ENCODE measurements at places on chromosomes 16 and 17. TPM values are rescaled to one million over a fixed set of nuclear protein-coding genes. Genes with fewer than 3 reads are reported as not detected.

GRCh38 chr16:50695017-50696000, 1.9 kb downstream of the NOD2 start:
- DNase-seq, result peak; percentile 77

GRCh38 chr16:13471036-13471435, 448.9 kb upstream of the ERCC4 start:
- DNase-seq, result no peak

DNA sequence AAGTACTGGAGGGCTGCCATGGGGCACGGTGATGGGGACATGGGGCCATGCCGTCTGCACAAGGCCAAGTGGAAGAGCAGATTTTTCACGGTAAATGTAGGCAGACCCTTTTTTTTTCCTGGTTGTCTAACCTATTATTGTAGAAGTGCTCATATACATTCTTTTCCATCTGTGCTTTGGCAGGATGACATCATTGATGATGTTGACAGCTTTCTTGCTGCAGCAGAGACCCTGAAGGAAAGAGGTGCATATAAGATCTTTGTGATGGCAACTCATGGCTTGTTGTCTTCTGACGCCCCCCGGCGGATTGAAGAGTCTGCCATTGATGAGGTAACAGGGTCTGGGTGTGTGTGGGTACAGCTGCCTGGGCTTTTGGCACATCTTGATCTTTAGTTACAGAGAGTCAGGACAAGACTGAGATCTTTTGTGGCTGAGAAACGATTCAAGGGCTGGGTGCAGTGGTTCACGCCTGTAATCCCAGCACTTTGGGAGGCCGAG, 23.3 kb upstream of the SLC5A10 start:
- no peak for DNase-seq

- no peak for DNase-seq
These were observed 18.2 kb downstream of the WFDC1 start for GRCh38 chr16:84312783-84313382.

GRCh38 chr17:21370430-21370829, 5.7 kb upstream of the KCNJ12 start:
- no peak for DNase-seq

GRCh38 chr17:38789185-38789584, 10.2 kb downstream of the PIP4K2B start:
- DNase-seq, result no peak

DNA sequence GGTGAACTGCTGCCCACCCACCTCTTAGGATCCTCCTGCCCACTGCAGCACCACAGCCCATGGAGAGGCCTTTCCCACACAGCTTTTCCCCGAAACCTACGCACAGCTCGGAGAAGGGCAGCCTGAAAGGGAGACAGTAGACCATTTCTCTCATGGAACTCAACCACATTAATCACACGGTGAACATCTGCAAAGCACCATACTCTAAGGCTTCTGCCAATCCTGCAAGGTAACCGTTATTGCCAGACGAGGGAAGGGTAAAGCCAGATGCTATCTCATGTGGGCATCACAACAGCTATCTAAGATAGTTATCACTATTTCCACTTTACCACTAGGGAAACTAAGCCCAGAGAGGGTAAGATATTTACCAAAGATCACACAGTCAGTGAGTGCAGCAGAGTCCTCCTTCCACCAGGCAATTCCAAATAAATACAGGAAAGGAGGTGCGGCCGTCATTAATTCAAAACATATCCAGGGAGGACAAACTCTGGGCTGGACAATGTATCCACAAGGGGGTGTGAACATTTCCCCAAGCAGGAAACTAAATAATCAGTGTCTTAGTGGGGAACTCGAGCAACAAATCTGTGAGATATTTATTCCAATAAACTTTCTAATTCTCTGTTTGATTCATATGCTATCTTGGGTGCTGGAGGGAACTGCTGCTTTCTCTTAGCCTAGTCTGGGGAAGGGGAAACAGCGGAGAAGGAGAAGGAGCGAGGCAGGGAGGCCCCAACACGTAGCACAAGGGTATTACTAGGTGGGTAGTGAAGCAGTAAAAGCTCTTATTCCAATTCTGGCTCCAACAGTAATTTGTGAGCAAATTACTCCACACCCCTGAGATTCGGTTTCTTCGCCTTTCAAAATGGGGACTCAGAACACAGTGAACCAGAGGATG, 723 bp downstream of the TMEM186 start:
- no peak for DNase-seq

DNA sequence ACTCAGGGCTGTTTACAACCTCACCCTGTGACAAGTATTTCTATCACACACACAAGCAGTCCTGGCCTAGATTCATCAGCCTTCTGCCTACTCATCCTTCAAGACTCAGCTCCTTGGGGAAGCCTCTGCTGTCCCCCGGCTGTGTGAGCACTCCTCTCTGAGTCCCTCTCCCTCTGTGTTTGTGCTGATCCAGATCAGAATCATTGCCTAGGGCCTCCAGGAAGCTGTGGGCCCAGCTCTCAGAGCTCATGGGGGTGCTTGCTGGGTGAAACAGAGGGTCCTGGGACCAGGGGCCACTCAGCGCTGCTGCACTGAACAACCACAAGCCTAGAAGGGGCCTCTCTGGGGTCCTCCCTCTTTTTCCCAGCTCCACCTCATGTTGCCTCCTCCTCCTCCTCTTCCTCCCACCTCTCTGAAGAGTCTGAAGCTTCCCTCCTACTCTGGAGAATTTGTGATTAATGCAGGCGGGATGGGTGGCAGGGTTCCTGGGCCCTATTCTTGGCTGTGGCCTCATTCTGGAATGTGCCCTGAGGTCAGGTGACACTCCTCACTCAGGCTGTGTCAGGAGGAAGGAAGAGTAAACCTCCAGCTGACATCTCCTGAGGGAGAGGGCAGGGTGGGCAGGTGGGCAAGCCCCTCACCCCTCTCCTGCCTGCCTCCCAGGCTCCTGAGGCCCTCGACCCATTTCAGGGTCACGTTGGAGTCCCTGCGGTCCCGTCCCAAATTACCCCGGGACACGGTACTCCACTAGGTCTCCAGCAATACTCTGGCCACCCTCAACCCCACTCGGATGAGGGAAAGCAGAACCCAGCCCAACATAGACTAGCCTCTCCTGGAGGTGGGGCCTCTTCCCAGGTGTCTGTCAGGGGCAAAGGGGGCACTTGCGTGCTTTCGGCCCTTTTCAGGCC, 10.1 kb downstream of the WFIKKN2 start:
- no peak for DNase-seq

DNA sequence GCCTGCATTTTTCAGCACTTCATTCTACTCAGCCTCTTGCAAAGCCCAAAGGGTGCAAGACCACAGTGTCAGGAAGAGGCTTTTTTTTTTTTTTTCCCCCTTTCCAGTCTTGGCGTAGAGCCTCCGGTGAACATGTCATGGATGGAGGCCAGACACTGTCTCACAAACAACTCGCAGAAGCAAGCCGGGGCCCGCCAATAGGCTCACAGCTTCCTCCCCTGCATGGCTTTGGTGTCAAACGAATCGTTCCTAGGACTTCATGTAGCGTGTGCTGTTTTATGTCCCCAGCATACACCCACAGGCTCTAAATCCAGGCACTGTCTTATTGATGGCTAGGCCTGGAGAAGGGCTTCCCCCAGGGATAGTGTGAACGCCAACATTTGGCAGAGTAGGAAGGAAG, 457.7 kb upstream of the MAF start:
- peak; percentile 54 for DNase-seq

DNA sequence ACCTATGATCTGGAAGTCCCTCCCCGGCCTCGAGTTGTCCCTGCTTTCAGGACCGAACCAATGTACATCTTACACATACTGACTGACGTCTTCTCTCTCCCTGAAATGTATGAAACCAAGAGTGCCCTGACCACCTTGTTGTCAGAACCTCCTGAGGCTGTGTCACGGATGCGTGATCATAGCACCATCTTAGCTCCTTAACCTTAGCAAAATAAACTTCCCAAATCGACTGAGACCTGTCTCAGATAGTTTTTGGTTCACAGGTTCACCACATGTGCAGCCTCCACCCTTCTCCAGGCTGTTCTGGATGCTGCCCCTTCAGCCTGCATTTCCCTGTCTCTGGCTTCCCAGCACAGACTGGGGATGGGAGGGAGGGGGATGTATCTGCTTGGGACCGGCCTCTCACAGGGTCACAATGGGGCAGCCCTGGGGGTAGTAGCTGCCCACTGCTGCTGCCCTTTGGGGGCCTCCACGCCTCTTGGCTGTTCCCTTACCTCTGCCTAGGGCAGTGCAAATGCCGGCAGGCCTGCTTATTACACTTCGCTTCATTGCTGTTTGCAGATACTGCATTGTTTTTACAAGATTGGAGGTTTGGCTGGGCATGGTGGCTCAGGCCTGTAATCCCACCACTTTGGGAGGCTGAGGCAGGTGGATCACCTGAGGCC, 69.8 kb downstream of the NT5M start:
- DNase-seq, result peak; percentile 30

DNA sequence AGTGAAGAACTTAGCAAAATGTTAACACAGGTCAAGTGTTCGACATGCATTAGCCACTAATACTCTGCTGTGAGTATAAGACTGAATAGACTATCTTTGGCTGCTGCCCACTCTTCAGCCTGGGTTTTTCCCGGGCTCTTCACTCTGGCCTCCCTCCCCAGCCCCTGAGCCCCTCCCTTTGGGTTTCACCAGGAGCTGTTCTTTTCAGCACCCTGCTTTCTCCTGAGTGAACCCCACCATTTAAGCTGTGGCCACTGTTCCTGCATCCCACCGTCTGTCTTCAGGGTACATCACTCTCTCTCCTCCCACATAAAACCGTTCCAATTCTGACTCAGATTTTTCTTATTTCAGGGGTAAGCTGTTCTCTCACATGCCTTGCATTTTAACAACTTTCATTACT, 92.0 kb upstream of the ASIC2 start:
- DNase-seq, result no peak

GRCh38 chr16:54504372-54504771, 217.8 kb upstream of the IRX3 start:
- DNase-seq, result no peak

DNA sequence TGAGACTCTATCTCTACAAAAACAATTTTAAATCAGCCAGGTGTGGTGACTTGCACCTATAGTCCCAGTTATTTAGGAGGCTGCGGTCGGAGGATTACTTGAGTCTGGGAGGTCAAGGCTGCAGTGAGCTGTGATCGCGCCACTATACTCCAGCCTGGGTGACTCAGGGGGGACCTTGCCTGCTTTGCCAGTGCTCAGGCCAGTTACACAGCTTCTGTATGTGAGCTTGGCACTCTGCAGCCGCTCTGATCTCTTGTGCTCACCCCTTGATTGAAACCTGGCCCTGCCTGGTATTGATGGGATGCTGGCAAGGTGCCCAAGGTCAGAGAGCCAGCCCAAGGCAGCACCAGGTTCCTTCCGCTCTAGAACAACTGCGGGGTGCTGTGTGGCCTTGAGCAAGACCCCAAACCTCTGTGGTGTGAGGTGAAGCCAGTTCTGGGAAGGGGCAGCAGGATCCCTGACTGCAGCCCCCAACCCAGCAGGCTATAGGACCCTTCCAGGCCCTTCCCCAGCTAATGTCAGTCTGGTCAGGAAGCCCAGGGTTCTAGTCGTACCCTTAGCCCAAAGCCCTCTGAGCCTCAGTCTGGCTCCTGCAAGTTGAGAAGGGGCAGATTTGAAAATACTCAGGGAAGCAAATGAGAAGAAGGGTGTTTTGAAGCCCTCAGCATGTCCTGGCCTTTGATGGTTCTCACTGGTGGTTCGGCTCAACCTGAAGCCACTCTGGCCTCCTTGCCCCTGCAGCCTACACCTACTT, 18.9 kb downstream of the MMP15 start:
- DNase-seq, result no peak

DNA sequence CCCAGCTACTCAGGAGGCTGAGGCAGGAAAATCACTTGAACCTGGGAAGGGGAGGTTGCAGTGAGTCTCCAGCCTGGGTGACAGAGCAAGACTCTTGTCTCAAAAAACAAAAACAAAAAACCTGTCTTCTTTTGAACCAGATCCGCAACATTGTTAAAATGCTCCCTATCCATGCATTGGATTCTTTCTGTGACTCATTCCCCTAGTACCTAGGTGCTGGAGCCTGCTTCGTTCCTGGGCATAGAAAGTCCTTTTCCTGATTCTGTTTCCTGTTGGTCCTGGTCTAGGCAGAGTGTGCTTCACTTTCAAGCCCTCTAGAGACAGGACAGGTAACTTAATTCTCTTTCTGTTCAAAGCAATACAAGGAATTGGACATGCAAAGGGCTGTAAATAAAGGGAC, 5.2 kb downstream of the EPN2 start:
- no peak for DNase-seq

- no peak for DNase-seq
These were observed 195.4 kb downstream of the KATNIP start for GRCh38 chr16:27745348-27745747.

DNA sequence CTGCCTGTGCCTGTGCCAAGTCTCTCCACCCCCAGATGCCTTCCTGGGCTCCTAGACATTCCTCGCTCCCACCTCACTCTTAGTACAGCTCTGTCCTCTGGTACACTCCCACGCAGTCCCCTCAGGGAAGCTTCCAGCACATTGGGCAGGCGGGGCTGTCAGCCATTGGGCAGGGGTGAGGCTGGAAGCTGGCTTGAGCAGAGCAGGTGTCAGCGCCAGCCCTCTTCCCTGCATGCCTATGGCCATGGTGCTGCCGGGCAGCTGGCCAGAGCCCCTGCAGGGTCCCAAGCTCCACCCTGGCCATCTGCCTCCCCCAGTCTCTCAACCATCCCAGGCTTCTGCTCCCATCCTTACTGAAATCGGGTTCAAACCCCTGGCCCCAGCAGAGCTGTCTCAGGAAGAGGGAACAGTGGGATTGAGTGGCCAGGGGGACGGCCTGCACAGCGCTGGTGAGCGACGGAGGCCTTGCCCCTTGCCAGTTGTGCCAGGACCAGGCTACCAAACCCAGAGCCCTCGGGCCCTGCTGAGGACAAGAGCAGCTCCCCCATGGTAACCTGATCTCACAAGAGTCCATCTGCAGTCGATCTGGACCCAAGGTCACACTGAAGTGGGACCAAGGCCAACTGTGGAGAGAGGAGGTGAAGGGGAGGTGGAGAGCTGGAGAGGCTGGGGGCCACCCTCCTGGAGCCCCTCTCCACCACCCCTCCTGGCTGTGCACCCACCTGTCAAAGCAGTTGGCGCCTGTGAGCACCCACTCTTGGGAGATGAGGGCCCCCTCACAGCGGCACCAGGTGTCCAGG, 2.4 kb upstream of the B9D1 start:
- DNase-seq, result peak; percentile 40

GRCh38 chr17:12256380-12256995, 235.8 kb downstream of the MAP2K4 start:
- no peak for DNase-seq

- no peak for DNase-seq
These were observed 420.9 kb downstream of the SHISA9 start for GRCh38 chr16:13322336-13322735.

Gene ARL5C
- not detected for polyA plus RNA-seq

Gene IGF2BP1
- polyA plus RNA-seq, result not detected

Gene TPSG1
- polyA plus RNA-seq, result not detected

Gene ICAM2
- 9.7 TPM for polyA plus RNA-seq

Gene MILR1
- 12.0 TPM for polyA plus RNA-seq

Gene PABPN1L
- not detected for polyA plus RNA-seq

Gene LRRC75A
- polyA plus RNA-seq, result 3.9 TPM

Gene STX8
- 108 TPM for polyA plus RNA-seq

Gene CLEC3A
- not detected for polyA plus RNA-seq

Gene RARA
- polyA plus RNA-seq, result 10.6 TPM

Gene CA10
- not detected for polyA plus RNA-seq

Gene AGRP
- polyA plus RNA-seq, result 1.5 TPM
